ENCODE measurements at places on chromosomes 1 and 21.

DNA sequence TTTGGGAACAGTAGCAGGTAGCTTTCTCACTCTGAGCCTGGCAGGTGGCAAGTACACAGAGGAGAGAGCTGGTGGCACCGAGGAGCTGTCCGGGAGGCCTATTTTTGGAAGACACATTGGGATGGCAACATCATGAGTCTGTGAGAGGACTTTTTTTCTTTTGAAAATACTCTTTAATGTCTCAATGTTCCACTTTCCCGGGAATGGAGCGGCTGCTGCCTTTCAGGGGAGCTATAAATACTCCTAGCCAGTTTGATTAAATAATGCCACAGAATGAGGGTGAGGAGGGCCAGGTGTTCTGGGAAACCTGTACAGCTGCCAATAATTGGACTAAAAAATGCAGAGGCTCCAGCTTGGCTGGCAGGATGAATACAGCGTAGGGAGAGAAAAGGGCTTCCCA, 93.3 kb upstream of the COG2 start:
- no peak for DNase-seq

GRCh38 chr1:203692565-203693470, 66.2 kb downstream of the ATP2B4 start:
- DNase-seq: no peak

GRCh38 chr1:5424802-5425703, 567.2 kb downstream of the NPHP4 start:
- DNase-seq: no peak

DNA sequence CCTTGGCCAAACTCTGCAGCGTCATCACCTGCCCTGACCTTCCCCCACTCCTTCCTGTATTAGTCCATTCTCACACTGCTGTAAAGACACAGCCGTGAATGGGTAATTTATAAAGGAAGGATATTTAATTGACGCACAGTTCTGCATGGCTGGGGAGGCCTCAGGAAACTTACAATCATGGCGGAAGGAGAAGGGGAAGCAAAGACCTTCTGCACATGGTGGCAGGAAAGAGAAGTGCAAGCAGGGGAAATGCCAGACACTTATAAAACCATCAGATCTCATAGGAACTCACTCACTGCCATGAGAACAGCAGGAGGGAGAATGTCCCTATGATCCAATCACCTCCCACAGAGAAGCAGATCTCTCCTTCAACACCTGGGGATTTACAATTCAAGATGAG, 408.5 kb downstream of the PTPRU start:
- no peak for DNase-seq

GRCh38 chr21:42232176-42232825, 13.4 kb downstream of the ABCG1 start:
- peak; percentile 54 for DNase-seq

- no peak for DNase-seq
Measured at GRCh38 chr1:21874778-21875547, 62.1 kb downstream of the HSPG2 start.

DNA sequence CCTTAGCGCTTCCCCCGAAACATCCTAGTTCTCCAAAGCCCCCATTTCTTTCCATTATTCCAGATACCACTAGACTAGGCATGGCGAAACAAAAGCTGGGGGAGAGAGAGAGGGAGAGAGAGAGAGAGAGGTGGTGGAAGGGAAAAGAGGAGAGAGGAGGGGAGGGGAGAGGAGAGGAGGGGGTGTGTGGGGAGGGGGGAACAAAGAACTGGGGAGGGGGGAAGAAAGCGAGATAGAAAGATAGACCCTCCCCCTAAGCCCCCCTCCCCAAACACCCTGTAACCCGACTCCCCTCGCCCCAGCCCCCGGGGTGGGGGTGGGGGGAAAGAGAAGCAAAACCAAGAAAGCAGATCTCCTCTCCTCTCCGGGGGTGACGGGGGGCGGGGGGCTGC, 352 bp downstream of the MEX3A start:
- DNase-seq: no peak

GRCh38 chr1:155933591-155934096, 569 bp downstream of the KHDC4 start:
- no peak for DNase-seq
